ENCODE measurements at places on chromosomes 7 and 10.

DNA sequence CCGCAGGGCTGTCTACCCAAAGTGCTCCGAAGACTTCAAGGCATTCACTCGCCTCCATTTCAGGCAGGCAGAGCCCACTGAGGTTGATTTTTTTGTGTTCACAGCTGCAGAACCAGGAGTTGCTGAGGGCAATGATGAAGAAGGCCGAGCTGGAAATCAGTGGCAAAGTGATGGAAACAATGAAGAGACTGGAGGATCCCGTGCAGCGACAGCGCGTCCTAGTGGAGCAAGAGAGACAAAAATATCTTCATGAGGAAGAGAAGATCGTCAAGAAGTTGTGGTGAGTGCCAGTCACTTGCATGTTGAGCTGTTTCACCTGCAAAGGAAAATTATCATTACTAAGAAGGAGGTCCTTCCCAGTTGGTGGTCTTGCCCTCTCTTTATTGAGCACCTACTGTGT lies 210.5 kb downstream of the ARHGAP21 start:
- no peak for DNase-seq

- no peak for DNase-seq
Observed at GRCh38 chr7:54541669-54542625, at the start of gene VSTM2A. VSTM2A (plus strand) TSS chr7:54542375; CDS start chr7:54542731, 356 bp downstream.

DNA sequence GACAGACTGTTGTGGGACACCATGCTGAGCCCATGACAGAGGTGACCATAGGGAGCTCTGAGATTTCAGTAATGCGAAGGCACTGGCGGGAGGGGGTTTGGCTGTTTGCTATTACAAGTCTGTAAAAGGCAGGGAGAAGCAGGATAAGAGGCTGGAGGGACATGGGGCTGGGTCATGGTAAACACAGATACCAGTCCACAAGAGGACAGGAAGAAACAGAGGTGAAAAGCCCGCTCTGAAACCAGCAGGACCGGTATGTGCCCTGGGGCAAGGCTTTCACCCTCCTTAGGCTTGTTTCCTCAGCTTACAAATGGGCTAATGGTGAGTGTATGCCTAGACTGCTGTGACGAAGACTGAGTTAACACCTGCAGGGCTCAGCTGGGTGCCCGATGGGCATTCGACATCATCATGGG lies 34.1 kb downstream of the ANXA11 start:
- no peak for DNase-seq

DNA sequence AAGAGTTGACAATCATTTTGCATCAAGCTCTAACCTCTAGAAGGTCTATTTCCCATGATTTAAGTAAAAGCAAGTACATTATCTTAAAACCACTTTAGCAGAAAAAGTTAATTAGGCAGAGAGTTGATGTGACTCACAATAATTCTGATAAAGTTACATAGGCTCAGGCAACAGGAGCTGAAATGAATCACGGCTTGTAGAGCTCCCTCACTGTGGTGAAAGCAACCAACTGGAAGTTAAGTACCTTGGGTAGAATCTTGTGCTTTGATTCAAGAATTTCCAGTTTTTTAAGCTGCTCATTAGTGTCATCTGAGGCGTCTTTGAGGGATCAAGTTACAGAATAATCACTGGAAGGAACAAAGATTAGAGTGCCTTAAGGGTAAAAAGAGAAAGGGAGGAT lies 68.9 kb upstream of the NFE2L3 start:
- no peak for DNase-seq

DNA sequence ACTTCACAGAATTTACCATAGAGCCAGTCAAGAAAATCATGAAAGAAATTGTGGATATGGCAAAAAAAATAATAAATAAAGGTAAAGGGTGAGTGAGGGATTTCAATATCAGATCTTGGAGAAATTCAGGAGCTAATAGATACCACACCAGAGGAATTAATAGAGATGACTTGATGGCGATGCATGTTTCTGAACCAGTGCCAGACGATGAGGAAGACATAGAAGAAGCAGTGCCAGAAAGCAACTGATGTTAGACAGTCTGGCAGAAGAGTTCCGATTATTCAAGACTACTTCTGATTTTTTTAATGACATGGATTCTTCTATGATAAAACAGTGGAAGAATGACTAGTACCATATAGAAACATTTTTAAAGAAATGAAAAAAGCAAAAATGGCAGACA lies 314.7 kb downstream of the BICC1 start:
- DNase-seq, result no peak

Data from memory B cell (primary cell).